Naive thymus-derived CD8-positive, alpha-beta T cell (primary cell): ENCODE measurements at places on chromosomes 6 and 20. TPM values are rescaled to one million over a fixed set of nuclear protein-coding genes. Genes with fewer than 3 reads are reported as not detected.

- DNase-seq = no peak
Measured at GRCh38 chr6:71621918-71622519, 264.3 kb upstream of the RIMS1 start.

- DNase-seq = peak; percentile 49
Measured at GRCh38 chr6:72619883-72620696, 1.8 kb upstream of the KCNQ5 start.

DNA sequence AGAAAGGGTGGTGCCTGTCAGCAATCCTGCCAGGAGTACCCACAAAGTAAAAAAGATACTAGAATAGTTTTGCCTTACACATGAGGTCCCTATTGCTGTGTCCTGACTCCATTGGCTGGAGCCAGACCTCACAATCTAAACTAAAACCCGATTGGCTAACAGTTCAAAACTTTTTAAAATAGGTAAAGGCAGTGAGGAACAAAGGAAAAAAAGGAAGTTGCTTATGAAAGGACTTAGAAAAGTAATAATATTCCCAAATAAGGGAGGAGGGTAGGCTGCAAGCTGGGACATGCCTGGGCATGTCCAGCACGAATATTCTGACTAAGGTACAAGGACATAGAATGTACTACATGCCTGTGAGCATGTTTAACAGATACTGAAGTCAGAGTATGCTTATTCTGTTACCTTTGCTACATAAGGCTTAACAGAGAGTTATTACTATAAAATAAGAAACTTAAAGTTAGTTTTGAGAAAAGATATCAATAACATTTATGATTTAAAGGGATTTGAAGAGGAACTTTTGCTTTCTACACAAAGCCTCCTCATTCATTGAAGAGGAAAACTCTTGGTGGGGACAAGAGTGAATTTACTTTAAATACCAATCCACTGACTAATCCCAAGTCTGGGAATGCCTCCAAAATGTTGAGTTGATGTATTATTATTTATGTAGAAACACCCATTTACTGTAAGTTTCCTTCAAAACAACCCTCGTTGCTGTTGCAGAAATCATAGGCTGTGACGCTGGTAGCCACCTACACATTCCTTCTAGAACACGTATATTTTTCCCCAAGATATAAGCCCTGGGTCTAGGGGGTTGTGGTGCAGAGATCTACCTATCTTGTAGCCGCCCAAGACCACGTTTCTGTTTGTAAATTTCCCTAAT, 8.2 kb upstream of the MTHFD1L start:
- DNase-seq = no peak

- DNase-seq = no peak
Measured at GRCh38 chr6:144341831-144342527, 56.8 kb downstream of the UTRN start.

DNA sequence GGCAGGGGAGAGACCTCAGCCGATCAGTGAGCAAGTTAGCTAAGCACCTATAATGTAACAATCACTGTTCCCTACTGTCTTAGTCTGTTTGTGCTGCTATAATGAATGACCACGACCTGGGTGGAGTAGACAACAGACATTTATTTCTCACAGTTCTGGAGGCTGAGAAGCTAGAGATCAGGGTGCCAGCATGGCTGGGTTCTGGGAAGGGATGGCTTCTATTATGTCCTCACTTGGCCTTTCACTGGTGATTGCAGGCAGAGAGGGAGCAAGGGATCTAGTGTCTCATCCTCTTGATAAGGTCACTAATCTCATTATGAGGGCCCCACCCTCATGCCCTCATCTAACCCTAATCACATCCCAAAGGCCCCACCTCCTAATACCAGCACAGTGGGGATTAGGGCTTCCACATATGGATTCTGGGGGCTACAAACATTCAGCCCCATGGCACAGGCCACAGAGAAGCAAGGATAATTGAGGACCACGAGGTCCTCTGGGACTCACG, 162.5 kb downstream of the CD83 start:
- DNase-seq = no peak

Gene MYLK4
- polyA plus RNA-seq = 0.02 TPM

Gene GLP1R
- polyA plus RNA-seq = not detected
